ENCODE measurements at places on chromosomes 12 and 14.

DNA sequence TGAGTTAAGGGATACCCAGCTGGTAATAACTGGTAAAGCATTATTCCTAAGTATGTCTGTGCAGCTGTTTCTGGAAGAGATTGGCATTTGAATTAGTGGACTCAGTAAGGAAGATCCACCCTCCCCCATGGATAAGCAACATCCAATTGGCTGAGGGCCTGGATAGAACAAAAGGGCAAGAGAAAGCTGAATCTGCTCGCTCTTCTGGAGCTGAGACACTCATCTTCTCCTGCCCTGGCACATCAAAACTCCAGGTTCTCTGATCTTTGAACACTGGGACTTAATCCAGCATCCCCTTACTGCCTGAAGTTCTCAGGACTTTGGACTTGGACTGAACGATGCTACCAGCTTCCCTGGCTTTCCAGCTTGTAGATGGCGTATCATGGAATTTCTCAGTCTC lies 63.1 kb upstream of the CNOT2 start:
- no peak for DNase-seq

- no peak for DNase-seq
These were observed 71.9 kb upstream of the TCL1B start for GRCh38 chr14:95614349-95614748.

GRCh38 chr12:51921017-51921725 lies 13.9 kb downstream of the ACVRL1 start:
- no peak for DNase-seq

GRCh38 chr14:97267509-97267908 lies 470.3 kb downstream of the VRK1 start:
- peak; percentile 10 for DNase-seq

- no peak for DNase-seq
These were observed 267.3 kb downstream of the SNAPC1 start for GRCh38 chr14:62029569-62029924.

GRCh38 chr12:131639270-131639940 lies 71.5 kb upstream of the SFSWAP start:
- DNase-seq = no peak

- no peak for DNase-seq
These were observed 139.8 kb downstream of the ANO6 start for GRCh38 chr12:45355730-45356129.

All from fibroblast of skin of left quadriceps (primary cell).